Transverse colon (tissue), 4 donors: ENCODE measurements at places on chromosomes 3 and 15.

DNA sequence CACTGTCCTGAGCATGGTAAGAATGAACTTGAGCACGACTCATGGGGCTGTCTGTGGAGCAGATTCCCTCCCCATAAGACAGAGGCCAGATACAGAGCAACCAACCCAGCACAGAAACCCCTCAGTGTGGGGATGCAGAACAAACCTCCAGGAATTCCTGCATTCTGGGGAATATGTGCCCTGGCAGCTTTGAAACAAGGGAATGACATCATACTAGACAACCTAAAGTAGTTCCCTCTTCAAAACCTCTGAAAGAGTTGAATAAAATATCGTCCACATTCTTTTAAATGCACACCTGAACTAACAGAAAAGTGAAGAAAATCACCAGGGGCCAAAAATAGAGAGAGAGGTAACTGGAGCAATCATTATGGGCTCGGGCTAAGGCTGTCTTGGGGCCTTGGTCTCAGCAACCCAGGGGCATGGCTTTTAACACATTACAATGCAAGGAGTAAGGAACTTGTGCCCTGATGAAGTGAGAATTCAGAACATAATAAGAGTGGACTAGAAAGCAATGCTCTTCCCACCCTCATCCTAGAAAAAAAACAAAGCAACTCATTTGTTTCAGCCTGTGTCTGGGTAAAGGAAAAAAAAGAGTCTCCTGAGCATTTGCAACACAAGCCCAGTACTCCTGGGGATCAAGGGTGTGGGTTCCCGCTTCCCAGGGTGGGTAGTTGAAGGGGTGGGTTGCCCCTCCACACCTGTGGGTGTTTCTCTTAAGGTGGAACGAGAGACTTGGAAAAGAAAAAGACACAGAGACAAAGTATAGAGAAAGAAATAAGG, 43.9 kb downstream of the ADIPOQ start:
- DNase-seq, result no peak

DNA sequence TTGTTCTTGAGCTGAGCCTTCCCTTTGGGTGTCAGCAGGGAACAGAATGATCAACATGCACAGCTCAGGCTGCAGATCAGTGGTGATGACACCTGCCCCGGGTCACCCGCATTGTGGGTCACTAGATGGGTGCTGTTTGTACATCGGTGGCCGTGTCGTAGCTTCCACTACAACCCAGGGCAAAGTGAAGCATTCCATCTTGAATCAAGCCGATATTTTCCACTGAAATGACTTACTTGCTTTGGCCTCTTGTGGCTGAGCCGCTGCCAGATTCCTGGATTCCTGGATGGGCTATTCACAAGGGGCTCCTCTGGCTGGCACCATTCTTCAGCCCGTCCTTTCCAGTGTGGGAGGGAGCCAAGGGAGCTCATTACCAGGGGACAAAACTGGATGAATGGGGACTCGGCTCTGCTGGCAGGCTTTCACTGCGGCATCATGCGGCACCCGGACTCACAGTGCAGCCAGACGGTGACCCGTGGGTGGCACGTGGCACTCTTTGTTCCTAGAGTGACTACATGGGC, 65.6 kb downstream of the SLCO3A1 start:
- no peak for DNase-seq

DNA sequence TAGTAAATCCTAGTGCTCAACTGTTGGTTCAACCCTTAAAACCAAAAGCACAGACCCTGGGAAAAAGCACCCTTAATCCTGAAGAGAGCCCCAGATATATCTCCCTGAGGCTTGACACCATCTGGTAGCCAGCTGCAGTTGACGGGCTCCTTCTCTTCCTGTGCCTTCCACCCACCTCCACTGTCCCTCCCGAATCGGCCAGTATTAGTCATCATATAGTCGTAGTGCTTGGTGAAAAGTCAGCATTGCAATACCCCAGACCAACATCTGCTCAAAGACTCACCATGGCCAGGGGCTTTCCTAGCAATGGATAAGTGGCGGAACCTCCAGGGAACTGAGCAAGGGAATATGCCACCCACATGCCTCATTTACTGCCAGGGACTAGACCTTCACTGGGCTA, 125.6 kb upstream of the CRBN start:
- DNase-seq, result no peak

- DNase-seq, result no peak
Measured at GRCh38 chr3:41346698-41347270, 147.5 kb downstream of the CTNNB1 start.

DNA sequence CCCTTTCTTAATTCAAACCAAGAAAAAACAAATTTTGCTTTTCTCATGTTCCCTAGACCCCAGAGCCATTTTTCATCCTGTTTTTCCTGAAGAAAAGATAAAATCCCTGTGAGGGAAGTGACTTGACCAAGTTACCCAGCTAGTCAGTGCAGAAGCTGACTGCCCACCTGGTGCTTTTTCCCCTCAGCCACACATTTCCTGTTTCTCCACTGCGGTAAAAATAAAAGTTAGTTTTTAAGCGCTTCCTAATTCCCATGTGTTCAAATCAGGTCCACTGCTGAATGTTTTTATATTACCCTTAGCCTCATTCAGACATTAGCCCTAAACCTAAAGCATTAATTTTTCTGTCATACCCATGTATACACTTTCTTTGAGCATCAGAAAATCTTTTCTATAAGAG, 26.1 kb downstream of the PPP2R3A start:
- no peak for DNase-seq

DNA sequence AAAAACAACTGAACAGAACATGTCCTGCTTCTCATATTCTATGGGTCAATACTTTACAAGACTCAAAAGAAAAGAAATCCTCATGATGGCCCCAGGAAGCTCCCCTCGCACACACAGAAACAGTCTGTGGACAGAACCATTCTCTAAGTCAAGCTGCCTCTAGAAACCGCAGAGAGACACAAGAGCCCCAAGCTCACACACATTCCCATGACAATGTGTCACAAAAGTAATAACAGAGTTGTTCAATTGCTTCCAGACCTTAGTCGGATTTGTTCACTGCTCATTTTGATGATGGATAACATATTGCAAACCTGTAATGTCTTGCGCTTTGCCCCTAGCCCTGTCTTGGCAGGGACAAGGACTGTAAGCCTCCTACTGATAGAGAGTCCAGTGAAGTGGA, 60.9 kb downstream of the UMPS start:
- no peak for DNase-seq

GRCh38 chr3:45362161-45362560, 26.2 kb upstream of the LARS2 start:
- DNase-seq, result no peak

- DNase-seq, result peak; percentile 53
Measured at GRCh38 chr3:52313774-52314188, 2.3 kb upstream of the DNAH1 start.

- no peak for DNase-seq
Measured at GRCh38 chr15:38266247-38266986, 13.8 kb downstream of the SPRED1 start.

DNA sequence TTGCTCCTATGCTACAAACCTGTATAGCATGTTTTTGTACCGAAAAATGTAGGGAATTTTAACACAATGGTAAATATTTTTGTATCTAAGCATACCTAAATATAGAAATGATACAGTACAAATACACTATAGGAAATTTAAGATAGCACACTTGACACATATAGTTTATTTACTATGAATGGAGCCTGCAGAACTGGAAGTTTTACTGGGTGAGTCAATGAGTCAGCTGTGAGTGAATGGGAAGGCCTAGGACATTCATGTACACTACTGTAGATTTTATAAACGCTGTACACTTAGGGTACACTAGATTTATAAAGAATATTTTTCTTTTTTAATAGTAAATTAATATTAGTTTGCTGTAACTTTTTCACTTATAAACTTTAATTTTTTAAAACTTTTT, 707.7 kb upstream of the EPHA6 start:
- no peak for DNase-seq

DNA sequence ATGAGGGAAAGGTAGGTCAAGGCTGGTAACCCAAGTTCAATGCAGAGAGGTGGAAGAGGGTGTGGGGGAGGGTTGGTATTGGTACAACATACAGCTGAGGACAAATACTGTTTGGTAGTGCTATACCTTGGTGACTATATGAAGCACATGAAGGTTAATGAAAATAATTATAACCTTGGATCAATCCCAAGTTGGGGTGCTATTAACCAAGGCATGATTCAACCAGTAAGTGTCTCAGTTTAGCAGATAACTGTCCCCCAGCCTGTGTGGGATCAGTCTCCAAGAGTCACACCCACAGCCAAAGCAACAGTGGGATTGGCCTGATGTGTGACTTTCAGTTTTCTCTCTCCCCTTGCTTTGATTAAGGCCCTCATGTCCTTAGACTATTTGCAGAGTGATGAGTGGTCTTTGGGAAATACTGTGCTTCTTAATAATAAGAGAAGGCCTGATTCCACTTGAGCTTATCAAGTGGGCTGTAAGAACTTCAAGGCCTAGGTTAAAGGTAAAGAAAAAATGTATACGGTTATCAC, 80.8 kb downstream of the EOMES start:
- DNase-seq, result no peak

GRCh38 chr15:77904901-77905300, 172.6 kb downstream of the TBC1D2B start:
- no peak for DNase-seq

DNA sequence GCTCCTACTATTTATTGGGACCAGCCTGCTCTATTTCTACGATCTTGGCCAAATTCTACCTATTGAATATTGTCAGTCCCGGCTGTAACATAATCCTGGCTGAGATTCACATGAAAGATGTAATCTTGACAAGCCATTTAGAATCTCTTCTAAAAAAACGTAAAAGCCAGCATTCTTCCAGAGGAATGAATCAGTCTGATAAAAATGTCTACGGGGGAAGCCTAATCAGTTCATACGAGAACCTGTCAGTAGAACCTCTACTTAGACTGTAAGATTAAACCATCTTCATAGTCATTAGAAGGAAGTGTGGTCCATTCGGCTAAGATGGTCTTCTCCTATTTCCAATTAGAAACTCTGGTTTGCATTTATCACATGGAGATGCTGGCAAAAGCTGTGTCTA, 147.2 kb upstream of the WNT5A start:
- no peak for DNase-seq

GRCh38 chr3:131537531-131537930, 34.8 kb upstream of the MRPL3 start:
- DNase-seq, result no peak

DNA sequence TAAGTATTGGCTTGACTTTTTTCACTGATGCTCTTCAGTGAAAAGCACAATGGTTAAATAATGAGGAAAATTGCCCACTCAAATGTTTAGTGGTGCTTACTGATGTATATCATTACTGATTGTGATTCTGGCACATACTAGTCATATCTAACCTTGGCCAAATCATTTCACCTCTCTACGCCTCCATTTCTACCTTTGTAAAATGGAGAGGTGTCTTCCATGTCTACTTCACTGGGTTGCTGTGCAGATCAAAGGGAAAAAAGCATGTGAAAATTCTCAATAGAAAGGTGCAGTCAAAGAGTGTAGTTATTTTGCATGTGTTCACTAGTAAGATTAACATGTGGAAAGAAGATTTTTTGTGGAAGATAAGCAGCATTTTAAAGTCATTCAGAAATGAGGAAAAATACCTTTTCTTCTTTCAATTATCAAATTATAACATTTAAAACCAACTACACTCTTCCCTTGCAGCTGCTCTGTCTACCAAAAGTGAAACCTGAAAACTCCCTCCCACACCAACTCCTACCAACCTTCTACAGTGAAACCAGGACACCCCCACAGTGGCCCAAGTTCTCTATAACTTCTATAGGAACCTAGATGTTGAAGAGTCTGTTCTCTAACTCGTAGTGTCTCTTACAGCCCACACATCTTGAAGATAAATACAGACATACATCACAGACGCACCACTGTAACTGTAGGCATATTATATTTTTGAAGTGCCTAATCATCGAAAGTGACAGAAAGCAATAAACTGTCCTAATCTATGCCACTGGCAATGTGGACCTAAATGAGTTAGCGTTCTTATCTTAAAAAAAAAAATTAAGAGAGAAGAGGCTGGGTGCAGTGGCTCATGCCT, 1.4 kb downstream of the CD200R1 start:
- peak; percentile 24 for DNase-seq

GRCh38 chr15:58864602-58865424, 68.7 kb downstream of the SLTM start:
- no peak for DNase-seq

GRCh38 chr3:148307443-148307843, 390.3 kb upstream of the AGTR1 start:
- DNase-seq, result no peak

- DNase-seq, result no peak
Measured at GRCh38 chr3:178915365-178915764, 156.2 kb downstream of the ZMAT3 start.

DNA sequence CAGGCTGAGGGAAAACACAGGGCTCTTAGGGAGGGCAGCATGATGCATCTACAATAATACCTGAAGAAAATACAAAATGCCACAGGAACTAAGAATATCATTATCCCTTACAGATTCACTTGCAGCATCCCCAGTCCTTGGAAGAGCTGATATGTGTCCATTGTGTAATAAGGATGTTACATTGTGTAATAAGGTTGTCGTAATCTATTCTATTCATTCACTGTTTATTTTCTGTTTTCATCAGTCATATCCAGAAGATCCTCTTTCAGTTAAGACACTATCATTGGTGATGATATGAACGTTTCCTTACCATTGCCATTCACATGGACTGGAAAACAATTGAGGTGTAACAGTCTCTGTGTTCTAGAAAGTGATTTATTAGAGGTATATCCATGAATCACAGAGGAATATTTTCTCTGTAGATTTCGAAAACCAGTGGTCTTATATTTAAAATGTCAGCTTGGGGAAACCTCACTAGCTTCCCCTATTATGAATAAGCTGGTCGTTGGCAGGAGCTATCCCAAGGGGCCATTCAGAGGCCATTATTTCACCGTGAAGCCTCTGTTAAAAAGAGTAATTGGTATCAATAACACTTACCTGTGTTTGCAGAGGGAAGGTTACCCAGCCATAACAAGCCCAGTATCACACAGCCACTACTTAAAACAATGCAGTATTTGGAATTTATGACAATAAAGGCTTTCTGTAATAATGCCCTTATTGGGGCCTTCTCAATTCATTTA, 241.1 kb downstream of the ZNF385D start:
- no peak for DNase-seq

DNA sequence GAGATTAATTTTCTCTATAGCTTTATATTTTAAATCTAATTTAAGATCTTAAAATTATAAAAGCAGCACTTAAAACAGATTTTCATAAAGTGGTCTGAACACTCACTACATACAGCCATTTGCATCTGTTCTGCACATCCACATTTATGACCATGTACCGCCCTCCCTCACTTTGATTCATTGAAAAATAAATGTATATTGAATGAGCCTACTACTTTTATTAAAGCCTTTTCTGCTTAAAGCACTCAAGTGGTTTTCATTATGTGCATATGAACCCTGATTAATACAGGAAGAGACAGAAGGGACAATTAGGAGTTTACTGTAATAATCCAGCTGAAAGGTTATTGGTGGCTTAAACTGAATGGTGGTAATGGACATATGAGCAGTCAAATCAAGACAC, 129.4 kb downstream of the DLG1 start:
- DNase-seq, result no peak

DNA sequence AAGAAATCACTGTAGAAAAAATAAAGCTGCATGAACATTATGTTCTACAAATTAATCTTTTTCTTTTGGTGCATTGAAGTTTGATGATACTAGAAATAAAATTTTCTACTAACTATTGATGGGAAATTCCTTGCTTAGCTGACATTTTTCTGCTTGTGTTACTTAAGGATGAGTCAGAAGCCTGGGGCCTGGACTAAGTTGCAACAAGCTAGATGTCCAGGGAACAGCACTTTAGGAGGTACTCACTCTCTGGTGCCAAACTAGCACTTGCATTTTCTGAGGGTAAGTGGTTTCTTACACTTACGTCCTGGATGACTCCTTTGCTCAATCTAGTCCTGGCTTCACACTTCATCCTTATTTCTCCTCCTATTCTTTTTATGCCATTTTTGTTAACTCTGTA, 945.1 kb downstream of the IGSF11 start:
- no peak for DNase-seq
